Thyroid gland (tissue), 4 donors: ENCODE measurements at places on chromosomes 2 and 18. TPM values are rescaled to one million over a fixed set of nuclear protein-coding genes. Genes with fewer than 3 reads are reported as not detected.

DNA sequence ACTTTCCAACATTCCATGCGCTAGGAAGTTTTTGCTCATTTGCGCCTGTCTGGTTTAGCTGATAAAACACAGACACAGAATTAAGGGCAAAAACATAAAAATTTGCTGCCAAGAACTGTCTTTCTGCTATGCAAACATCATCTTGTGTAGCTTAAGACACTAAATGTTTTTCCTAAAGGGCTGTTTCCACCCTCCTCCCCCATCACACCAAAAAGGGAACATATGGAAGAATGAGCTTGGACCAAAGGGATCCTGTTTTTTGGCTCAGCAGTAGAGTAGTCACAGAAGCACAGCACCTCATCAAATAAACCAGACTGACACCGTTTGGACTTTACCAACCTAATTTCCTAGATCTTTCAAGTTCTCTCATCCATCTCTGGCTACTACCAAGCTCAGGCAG is 210.1 kb downstream of the ZNF521 start:
- no peak overlapping the region for H3K4me3 ChIP-seq
- no peak for DNase-seq
- H3K27me3 ChIP-seq, result no peaks in the 10 kb centered on the region
- H3K27ac ChIP-seq, result no peak overlapping the region

GRCh38 chr18:77572537-77572936 is 322.9 kb downstream of the GALR1 start:
- H3K27me3 ChIP-seq, result no peaks in the 10 kb centered on the region
- no peak for DNase-seq
- H3K4me1 ChIP-seq, result no peaks in the 10 kb centered on the region
- no peak overlapping the region for H3K4me3 ChIP-seq
- H3K27ac ChIP-seq, result no peak overlapping the region

DNA sequence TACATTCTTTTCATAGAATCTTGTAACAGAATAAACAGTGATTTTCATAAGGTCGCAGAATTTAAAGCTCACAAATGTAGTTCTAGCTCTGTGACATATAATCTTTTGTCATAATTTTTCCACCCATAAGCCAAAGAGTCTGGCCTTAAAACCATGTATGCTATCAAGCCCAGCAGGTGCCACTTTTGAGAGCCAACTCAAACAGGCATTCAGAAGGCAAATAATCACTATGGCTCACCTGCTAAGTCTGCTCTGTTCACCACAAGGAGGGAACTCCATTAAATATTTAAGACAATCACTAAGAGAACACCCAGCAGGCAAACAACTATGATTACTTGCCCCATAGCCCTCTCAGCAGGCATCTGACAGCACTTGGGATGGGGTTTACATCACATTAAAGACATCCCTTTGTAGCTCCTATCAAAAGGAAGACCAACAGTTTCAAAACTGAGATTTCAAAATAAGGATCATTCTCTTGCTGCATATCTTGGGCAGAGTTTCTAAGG is 241.6 kb downstream of the PDE11A start:
- no peak overlapping the region for H3K4me3 ChIP-seq
- H3K4me1 ChIP-seq, result no peaks in the 10 kb centered on the region
- H3K27ac ChIP-seq, result no peak overlapping the region
- H3K36me3 ChIP-seq, result no peaks in the 10 kb centered on the region
- no peaks in the 10 kb centered on the region for H3K27me3 ChIP-seq
- no peak for DNase-seq

- no peak overlapping the region for H3K27ac ChIP-seq
- no peak for DNase-seq
- H3K36me3 ChIP-seq, result peaks cover 67% of the 10 kb centered on the region
- no peak overlapping the region for H3K4me3 ChIP-seq
Observed at GRCh38 chr2:217806482-217806765, 196.4 kb downstream of the TNS1 start.

GRCh38 chr2:9288681-9289338 is 82.2 kb downstream of the ASAP2 start:
- no peaks in the 10 kb centered on the region for H3K36me3 ChIP-seq
- no peak for DNase-seq
- no peak overlapping the region for H3K4me3 ChIP-seq
- peaks cover 12% of the 10 kb centered on the region for H3K4me1 ChIP-seq

DNA sequence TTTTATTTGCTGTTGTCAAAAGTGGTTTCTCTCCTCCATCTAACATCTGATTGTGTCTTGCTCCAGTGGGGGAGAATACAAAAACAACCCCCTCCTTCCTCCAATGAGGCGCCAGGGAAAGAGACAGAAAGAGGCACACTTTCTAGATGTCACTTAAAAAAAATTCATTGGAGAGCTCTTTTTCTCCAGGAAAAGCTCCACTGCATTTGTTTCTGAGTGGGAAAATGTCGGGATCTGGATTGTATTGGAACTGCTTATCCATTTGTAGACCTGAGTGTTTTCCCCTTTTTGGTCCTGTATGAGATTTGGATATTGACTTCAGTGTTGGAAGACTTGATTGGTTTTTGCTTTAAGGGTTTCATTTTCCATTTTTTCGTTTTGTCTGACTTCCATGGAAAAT is 995 bp downstream of the MBD5 start:
- DNase-seq, result no peak
- H3K4me3 ChIP-seq, result peak overlapping the region; percentile 19
- peak overlapping the region; percentile 96 for H3K27ac ChIP-seq

- no peak overlapping the region for H3K27ac ChIP-seq
- H3K36me3 ChIP-seq, result no peaks in the 10 kb centered on the region
Observed at GRCh38 chr2:63613391-63613901, 24.7 kb downstream of the MDH1 start.

- H3K27me3 ChIP-seq, result no peaks in the 10 kb centered on the region
- DNase-seq, result no peak
- H3K27ac ChIP-seq, result no peak overlapping the region
- H3K36me3 ChIP-seq, result no peaks in the 10 kb centered on the region
- H3K4me3 ChIP-seq, result no peak overlapping the region
Observed at GRCh38 chr2:88897715-88898114, 206.2 kb downstream of the RPIA start.

The ATOH8 gene
- 260 TPM for total RNA-seq

The IL36G gene
- total RNA-seq, result not detected
